IMR-90 (cell line): ENCODE measurements at places on chromosomes 4 and X. TPM values are rescaled to one million over a fixed set of nuclear protein-coding genes. Genes with fewer than 3 reads are reported as not detected.

CD38 gene
- not detected in 2 replicates for total RNA-seq

ASB11 gene
- total RNA-seq = not detected in 2 replicates

DCAF16 gene
- total RNA-seq = 23.6 and 31.5 TPM in 2 replicates

PTPN13 gene
- total RNA-seq = 29.0 and 31.4 TPM in 2 replicates

TRO gene
- 25.8 and 35.1 TPM in 2 replicates for total RNA-seq

SASH3 gene
- not detected in 2 replicates for total RNA-seq

DMRTC1 gene
- total RNA-seq = not detected in 2 replicates

PLS3 gene
- 252 and 370 TPM in 2 replicates for total RNA-seq

ADH7 gene
- total RNA-seq = not detected in 2 replicates

PDGFRA gene
- 157 and 168 TPM in 2 replicates for total RNA-seq

GRK4 gene
- total RNA-seq = 1.6 and 1.7 TPM in 2 replicates

PARM1 gene
- under 0.01 and 0.18 TPM in 2 replicates for total RNA-seq

SERPINA7 gene
- not detected in 2 replicates for total RNA-seq

SSX2B gene
- not detected in 2 replicates for total RNA-seq

PPP4R3C gene
- not detected in 2 replicates for total RNA-seq

PDLIM5 gene
- total RNA-seq = 159 and 188 TPM in 2 replicates
